ENCODE measurements at places on chromosomes 4 and X.

DNA sequence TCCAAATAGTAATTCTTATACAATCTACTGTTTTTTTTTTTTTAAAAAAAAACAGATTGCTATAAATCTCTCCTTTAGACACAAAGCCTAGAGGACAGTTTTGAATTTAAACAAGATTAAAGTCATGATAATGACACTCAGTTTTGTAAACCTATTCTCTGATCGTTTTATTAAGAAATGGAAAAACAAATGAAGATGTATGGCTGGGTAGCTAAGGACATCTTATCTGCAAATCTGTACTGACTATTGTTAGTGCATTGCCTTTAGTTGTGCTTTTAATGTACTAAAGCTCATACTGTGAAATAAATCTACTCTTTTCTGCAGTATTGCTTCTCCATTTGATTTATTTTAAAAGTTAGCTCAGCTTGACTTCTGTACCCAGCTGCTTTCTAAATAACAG lies 155.0 kb downstream of the UNC5C start:
- DNase-seq: no peak

DNA sequence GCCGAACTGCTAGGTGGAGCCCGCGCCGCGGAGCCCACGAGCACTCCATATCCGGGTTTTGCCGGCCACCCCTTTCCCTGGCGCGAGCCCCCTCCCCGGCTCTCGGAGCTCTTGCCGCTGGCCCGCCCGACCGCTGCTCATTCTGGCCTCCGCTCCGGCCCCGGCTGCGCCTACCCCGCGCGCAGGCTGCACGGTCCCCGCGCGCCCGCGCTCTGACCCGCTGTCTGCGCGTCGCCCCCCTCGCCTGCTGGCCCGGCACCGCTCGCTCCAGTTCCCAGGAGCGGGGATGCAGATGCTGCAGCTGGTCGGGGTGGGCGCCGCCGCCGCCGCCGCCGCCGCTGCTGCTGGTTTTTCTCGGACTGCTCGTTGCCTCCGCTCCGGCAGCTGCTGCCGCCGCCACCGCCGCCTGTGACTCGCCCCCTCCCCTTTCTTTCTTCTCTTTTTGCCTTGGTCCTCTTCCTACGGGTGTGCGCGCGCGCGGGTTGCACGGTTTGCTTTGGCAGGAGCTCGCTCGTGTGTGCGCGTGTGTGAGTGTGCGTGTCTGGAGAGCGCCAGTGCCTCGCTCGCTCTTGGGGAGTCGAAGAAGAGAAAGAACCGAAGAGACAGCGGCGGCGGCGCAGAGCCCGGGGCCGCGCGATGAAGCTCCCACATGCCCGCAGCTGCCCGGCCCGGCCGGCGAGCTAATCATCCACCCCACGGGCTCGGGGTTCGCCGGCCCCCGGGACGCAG lies at the start of gene ADGRL3:
Gene ADGRL3, plus strand, starts transcription at position 140 of the 729 bp plus-strand sequence.
- no peak for DNase-seq

GRCh38 chrX:13195340-13195739 lies 124.5 kb downstream of the ATXN3L start:
- no peak for DNase-seq

DNA sequence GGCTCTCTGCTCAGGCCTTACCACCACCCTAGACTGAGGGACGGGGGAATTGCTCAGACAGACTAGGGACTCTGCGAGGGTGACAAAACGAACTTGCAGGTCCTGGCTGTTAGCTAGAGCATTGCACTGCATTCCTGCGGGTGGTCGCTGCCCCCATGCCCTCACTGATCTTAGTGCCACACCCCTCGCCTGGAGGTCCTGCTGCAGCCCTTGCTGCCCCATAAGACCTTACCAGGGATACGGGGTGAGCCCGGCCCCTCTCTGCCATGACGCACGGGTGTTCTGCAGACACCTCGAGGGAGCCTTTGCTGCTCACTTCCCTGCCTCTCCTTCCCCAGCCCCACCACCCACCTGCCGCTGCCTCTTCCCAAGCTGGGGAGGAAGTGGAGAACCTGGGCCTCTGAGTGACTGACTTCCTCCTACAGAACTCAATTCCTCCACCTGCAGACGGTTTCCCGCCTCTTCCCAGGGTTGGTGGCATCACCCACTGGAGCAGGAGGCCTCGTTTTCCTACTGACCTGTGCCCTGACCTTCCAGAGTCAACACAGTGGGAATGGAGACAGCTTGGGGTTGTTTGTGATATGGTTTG lies 19.8 kb upstream of the TBC1D14 start:
- DNase-seq: no peak

DNA sequence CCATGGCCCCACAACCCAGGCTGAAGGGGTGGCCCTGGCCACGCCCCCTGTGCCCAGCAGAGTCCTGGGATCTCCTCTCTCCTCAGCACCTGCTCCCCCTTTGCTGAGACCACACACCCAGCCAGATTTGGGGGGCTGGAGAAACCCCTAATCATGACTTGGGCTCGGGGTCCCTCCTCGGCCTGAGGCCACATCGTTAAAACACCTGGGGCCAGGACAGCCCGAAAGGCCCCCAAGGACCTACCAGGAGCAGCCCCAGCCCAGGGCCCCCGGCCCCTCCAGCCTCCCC lies 116.7 kb downstream of the FAM53A start:
- no peak for DNase-seq

- DNase-seq: no peak
Measured at GRCh38 chr4:128031756-128032384, 29.2 kb upstream of the LARP1B start.

GRCh38 chr4:19725130-19725529 lies 526.6 kb upstream of the SLIT2 start:
- DNase-seq: no peak

- DNase-seq: no peak
Measured at GRCh38 chr4:184662236-184662635, 12.7 kb downstream of the PRIMPOL start.

- no peak for DNase-seq
Measured at GRCh38 chrX:148552775-148553174, 52.4 kb downstream of the AFF2 start.

DNA sequence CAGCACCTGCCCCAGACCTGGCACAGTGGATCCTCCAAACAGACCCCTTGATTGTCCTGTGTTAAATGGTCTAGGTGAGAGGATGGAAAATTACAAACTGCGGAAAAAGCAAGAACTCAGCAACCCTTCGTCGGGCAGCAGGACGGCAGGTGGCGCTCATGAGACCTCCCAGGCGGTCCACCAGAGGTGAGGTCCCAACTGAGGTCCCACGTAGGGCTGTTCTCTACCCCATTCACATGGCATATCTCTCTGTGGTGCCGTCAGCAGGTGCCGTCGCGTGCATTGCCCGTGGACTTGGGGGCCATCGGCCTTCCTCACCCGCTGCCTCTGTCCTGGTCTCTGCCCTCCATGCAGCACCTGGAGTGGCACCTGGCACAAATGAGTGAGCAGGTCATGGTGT lies 88.2 kb downstream of the CRMP1 start:
- DNase-seq: no peak

DNA sequence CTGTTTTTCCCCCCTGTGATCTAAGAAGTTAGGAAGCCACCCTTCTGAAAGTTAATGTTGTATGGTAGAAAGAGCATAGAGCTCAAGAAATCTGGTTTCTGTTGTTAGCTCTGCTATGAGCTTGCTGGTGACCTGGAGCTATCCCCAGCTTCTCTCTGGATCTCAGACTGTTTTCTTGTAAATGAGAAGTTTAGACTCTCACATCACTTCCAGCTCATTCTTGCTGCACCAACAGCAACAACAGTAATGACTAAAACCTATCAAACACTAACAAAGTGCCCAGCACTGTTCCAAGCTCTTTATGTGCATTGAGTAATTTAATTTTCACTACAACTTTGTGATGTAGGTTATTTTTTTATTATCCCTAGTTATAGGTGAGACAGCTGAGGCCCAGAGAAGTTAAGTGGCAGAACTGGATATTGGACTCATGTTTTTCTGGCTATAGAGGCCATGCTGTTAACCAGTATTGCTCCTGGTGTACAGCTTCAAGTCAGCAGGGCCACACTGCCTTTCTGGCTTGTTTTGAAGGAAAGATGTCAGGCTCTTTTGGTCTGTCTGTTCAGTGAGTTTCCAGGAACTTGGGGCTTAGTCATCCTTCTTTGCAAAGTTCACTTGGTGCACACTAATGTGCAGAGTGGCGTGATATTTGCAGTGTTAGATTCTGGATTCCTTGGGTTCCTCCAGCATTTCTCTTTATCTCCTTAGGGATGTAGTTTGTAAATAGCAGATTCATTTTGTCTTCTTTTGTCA lies 27.8 kb upstream of the TMEM164 start:
- DNase-seq: no peak

DNA sequence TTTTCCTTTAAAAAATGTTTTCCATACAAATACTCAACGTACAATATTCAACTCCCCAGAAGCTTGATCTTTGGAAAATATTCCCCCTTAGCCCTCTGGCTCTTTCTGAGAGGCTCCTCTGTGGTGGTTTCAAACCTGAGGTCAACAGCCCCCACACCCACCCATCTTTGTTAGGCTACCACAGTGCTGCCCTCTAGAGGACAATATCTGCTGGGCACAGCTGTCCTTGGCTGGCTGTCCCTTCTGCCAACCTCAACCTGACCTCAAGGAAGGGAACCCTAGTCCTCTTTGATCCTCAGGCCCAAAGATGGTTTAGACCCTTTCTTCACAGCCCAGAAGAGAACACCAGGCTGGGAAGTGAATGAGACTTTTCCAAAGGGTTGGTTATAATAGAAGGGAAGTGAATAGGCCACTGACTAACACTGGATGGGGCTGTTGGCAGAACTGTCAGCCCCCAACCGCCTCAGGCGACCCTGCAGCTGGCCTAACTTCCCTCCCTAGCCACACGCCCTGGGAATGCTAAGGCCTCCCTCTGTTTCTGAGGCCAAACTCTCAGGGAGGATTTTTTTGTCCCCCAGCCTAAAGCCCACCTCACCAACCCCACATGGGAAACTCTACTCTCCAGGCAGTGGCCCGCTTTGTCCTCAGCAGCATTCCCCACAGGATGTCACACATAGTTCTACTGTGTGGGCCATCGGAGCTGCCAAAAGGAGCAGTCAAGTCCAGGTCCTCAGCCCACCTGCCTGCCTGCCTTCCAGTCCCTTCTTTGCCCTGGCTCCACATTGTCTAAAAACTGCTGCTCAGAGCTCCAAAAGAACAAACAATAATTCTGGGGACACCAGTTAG lies 34.3 kb downstream of the NYX start:
- DNase-seq: no peak

GRCh38 chr4:147539959-147540358 lies 59.1 kb downstream of the EDNRA start:
- no peak for DNase-seq

GRCh38 chrX:11996810-11997209 lies 141.5 kb upstream of the FRMPD4 start:
- DNase-seq: no peak

DNA sequence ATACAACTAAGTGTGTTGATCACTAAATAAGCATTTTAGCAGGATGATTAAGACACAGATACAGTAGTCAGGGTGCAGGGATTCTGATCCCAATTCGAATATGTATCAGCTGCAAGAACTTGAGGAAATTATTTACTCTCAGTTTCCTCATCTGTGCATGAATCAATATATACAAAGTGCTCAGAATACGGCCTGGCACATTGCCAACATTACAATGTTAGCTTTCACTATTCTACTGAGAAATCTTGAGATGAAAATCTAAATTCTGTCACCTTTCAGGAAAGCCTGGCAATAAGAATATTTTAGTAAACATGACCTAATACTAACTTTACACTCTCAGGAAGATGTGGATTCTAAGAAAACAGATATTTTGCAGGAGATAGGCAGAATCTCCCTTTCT lies 1001.6 kb upstream of the IGFBP7 start:
- no peak for DNase-seq

DNA sequence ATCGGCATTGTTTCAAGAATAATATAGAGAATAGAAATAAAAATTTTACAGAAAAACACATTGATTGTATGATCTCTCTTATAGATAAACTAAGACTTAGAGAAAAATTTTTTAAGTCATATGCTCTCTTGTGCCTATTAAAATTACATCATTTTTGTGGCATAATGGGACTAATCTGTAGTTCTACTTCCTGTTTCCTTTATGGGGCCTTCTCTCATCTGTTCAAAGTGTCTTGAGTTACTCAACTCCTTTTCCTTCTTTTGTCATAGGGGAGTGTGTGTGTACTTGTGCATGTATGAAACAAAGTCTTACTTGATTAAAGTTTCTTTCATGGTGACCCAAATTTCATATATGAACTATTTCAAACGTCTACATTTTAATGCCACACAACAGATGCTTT lies 1448.9 kb upstream of the TENM3 start:
- no peak for DNase-seq

- no peak for DNase-seq
Measured at GRCh38 chrX:1754077-1754476, 139.2 kb downstream of the ASMT start.

GRCh38 chr4:72216539-72217277 lies 184.9 kb downstream of the NPFFR2 start:
- DNase-seq: no peak

DNA sequence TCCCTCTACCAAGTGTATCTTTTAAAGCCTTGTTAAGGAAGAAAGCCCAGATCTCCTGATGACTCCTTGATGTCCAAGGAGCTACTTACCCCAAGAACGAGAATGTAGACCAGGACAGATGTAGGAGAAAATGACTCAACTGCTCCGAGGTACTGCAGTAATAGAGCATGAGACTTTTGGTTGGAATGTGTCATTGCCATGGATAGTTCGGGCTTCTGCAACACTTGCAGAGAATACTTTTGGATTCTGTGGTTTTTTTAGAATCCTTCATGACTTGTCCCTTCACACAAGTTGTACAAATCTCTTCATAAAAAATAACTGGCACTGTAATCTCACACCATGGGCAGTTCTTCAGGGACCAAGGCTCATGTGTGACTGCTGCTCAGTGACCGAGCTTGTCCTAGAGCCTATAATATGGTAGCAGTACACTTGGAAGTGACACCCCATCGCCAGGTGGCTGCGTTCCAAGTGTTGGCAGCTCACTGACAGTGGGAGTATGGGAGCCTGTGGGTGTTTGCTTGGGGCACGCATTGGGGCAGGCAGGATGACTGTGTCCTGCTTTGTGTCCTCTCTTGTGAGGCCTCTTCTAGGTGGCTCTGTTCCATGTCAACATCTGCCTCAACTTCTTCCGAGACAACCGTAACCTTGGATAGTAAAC lies 87.9 kb upstream of the WDR1 start:
- DNase-seq: no peak

DNA sequence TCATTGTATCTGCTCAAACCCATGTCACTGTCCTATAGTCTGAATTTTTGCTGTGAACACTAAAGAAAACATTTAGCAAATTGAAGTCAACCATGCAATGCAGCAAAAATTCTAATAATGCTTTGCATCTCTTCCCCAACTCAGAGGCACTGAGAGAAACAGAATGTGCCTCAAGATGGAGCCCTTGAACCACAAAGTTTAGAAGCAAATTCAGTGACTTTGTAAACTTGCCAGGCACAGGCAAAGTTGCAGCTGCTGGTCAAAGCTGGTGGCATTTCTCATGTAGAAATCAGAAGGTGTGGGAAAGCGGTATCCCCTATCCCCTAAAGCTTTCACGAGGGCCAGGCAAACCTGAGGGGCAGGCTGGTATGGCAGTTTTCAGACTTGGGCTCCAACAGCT lies 121.7 kb upstream of the DIPK2B start:
- no peak for DNase-seq

GRCh38 chrX:44731160-44731559 lies 112.7 kb upstream of the DUSP21 start:
- DNase-seq: no peak
